ENCODE measurements at places on chromosomes 12 and 14.

- no peak for DNase-seq
Observed at GRCh38 chr14:26554069-26554772, 43.6 kb downstream of the NOVA1 start.

DNA sequence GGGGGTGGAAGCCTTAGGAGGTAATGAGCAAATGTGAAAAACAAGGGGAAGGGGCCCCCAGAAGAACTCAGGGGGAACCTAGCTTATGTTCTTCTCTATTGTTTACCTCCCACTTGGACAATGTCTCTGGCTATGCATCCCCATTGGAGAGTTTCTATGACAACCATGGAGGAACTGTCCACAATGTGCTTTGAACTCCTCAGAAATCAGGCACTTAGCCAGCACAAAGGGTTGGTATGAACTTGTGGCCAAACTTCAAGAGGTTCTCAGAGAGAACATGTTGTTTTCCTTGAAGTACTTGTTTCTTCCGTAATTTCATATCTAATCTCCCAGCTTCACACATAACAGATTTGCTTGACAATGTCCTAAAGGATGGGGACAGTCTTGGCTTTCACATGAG, 202.8 kb upstream of the PELI2 start:
- no peak for DNase-seq

DNA sequence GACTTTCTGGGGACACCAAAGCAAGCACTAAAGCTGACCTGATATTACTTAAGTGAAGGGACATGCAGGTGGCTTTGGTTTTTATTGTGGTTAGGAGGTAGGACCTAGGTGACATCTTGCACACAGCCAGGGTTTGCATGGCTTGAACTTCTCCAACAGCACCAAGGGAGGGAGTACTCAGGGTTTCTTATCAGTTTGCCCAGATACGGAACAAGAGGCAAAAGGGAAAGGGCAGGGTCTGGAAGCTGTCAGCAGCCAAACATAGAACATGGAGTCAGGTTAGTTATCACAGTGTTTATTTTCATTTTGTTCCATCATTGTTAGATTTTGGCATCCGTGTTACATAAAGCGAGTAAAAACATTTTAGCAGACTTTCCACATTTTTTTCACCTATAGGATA, 186.3 kb upstream of the CLEC14A start:
- no peak for DNase-seq

DNA sequence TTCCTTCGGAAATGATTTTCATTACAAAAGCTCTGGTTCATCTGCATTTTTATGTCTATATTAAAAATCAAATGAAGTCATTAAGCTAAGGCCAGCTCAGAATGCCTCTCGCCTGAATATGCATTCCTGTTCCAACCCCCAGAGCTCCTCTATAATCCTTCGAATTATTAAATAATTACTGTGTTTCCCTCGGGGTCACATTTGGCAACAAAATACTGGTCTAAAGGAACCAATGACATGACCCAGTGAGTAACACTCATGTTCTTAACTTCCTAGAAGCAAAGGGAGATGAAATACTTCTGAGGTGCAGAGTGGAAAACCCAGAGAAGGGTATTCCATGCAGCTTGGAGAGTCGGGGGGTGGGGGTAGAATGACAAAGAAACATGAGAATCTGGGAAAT, 68.3 kb downstream of the FOXN3 start:
- DNase-seq: no peak

GRCh38 chr14:55356913-55357312, 54.7 kb downstream of the ATG14 start:
- no peak for DNase-seq

DNA sequence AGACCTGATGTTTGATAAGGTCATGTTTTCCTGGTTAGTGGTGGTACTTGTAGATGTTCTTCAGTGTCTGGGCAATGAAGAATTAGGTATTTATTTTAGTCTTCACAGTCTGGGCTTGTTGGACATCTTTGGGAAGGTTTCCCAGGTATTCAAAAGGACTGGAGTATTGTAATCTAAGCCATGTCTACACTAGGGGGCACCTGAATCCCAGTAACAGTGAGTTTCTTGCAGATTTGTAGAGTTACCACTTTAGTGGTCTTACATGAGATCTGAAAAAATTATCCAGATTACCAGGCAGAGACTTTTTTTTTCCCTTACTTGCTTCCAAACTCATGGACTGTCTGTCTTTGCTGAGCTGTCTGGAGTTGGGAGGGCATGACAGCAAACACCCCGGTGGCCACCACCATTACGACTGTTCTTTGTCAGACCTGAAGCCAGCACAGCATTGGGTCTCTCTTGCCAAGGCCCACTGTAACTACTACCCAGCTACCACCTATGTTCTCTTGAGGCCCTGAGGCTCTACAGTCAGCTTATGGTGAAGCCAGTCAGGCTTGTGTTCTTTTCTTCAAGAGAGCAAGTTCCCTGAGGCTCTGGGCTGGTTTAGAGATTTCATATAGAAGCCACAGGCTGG, 820.7 kb upstream of the FBXO33 start:
- no peak for DNase-seq

GRCh38 chr12:116968986-116969385, 58.2 kb downstream of the FBXW8 start:
- DNase-seq: no peak

DNA sequence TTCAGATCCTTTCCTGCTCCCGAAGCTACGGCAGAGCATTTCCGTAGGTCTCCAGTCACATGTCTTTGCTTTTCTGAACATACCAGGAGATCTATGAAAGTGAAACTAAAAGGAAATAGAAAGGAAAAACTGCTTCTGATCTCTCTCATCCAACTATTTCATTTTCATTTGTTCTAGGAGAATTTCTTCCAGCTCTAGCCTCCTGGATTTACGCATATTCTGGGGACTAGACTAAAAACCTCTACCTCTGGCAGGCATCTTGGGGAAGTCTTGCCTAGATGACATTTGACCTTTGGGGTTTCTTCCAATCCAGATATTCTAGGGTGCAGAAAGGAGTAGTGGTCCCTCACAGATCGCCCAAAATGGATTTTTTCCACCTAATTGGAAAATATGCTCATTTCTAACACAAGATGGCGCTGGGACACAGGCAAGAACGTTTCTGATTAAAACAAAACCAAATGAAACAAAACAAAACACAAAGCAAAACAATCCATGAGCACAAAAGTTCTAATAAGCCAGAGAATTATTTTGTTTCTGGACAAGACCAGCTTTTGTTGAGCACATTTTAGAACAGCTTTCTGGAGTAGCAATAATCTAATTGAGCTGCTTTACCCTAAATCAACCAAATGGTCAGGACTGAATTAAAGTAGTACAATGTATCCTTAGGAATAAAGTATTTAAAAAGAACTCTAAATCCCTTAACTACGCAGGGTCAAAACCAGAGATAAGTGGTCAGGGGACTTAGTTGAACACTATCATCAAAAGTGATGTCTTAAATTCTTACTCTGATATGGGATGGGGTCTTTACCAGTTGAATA, 12.3 kb upstream of the PARP11 start:
- no peak for DNase-seq

DNA sequence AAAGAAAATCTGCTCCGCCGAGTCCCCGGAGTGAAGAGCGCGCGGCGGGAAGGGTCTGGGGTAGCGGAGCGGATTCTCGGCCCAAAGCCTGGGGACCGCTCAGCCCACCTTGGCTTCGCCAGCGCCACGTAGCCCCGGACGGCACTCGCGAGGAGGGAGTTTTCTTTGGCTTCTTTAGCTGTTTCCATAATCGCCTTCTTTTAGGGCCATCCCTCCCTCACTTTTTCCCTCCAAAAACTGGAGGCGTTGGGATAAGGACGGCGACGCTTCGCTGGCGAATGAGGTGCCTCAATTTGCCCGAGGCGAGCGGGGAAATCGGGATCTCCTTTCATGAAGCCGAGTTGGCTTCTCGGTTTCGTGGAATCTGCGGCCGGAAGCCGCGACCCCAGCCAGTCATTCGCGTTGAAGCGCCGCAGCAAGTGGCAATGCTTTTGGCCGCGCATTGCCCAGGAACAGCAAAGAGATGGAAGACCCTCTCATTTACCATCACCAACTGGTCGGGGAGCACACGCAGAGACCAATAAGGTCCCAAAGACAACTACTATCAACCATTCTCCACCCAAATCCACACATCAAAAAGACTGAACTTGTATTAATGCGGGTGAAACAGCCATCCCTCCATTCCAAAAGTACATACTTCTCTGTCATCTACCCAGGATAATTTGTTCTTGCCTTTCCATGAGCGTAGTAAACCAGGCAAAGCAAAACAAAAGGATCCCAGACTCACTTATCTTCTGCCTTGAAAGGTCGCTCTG, 8.4 kb upstream of the SIX1 start:
- no peak for DNase-seq

- no peak for DNase-seq
Observed at GRCh38 chr12:52526511-52526951, 6.3 kb upstream of the KRT5 start.

GRCh38 chr14:79279645-79280597, 931.4 kb downstream of the DIO2 start:
- DNase-seq: no peak

GRCh38 chr12:100473716-100474150, at the start of gene NR1H4:
TSS of gene NR1H4 (plus strand) at chr12:100473866. CDS start at chr12:100493324, 19,458 bp downstream.
- no peak for DNase-seq

DNA sequence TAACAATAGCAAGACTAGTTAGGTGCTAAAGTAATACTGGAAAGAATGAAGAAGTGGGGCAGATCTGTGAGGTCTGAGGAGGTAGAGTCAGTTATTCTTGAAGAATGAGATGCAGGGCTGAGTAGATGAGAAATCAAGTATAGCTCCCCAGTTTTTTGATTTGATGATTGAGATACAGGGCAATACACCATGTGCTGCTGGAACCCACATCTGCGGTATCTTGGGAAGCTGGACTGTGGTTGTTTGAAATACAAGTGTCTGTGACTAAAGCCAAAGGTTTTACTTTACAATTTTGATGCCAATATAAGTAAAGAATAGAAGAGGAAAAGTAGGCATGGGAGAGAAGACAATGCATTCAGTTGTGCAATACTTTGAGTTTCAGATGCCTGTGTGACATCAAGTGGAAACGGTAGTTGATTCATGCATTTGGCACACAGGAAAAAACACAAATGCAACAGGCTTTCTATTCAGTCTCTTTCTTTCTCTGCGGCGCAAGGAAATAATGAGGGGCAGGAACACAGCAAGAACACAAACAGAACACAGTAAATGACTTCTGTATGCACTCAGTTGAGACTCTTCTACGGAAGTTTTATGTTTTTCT, 190.2 kb upstream of the SLC38A2 start:
- DNase-seq: no peak

GRCh38 chr12:50195832-50196231, 28.7 kb upstream of the CERS5 start:
- no peak for DNase-seq
